ENCODE measurements at places on chromosomes 5 and 9.

DNA sequence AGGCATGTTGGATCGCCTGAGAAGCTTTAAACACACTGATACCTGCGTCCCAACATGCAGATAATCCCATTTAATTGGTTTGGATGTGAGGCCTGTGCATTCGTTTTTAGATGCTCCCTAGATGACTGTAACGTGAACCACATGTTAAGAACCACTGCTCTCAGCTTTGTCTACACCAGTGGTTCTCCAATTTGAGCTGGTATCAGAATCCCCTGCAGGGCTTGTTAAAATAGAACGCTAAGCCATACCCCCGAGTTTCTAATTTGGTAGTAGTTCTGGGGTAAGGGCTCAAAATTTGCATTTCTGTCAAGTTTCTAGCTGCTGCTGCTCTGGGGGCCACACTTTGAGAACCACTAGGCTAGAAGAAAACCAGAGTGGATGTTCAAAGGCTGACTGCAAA is 74.7 kb downstream of the S1PR3 start:
- no peak for DNase-seq

DNA sequence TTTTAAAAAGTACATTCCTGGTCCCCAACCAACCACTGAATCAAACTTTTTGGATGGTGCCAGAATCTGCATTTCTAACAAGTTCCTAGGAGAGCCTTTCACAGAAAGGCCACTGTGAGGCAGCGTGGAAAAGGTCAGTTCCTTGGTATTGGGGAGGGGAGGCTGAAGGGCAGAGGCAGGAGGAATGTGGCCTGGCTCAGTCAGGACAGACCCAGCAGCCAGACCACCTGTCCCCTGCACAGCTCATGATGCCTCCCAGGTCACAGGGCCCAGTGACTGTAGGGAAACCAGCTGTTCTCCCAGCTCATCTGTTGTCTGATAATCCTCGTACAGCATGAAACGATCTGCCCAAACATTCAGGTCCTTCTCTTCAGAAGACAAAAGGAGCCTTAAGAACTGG is 132.9 kb downstream of the LHFPL2 start:
- DNase-seq = no peak

DNA sequence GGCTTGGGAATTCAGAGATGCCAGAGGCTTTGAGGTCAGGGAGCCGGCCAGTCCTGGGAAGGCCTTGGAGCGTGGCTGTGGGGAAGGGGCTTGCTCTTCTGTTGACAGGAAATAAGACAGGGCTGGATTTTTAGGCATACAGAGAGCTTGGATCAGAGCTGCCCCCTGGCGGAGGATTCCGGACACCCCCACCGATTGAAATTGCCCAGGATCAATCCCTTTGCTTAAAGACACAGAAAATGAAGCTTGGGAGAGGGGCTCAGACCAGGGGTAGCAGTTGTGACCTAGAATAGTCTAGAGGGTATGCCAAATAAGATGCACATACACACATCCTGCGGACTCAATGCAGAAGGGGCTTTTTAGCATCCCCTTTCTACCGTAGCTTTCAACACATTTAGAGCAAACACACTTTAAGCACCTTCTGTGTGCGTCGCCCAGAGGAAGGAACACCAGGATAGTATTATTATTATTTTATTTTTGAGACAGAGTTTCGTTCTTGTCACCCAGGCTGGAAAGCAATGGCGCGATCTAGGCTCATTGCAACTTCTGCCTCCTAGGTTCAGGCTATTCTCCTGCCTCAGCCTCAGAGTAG is 1.7 kb upstream of the NTMT1 start:
- peak; percentile 16 for DNase-seq

DNA sequence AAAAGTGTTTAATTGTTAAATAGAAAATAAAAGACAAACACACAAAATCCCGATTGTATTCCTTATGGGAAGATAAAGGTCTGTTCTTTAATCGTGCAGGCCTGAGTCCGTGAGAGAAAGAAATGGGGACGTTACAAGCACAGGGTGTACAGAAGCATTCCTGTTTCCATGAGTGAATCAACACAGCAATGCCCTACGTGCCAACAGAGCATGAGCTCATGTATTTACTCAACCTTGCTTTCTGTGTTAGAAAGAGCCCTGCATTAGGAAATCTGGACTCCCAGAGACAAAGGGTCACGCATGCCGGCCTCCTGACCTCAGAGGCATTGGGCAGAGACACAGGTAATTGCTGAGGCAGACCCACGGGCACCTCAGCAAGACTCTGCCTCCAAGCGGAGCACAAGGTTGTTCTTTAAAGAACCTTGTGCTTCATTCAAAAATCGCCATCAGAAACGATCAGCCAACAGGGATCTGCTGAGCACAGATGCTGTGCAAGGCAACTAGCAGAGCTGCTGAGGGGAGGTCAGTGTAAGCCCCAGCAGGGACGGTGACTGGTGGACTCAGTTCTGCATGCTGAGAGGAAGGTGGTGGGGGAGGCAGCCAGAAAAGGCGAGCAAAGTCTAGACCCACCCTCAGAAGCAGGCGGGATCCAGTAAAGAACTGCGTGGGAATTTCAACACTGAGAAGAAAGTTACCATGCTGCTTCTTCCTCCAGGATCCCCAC is 101.0 kb downstream of the TLE1 start:
- no peak for DNase-seq

DNA sequence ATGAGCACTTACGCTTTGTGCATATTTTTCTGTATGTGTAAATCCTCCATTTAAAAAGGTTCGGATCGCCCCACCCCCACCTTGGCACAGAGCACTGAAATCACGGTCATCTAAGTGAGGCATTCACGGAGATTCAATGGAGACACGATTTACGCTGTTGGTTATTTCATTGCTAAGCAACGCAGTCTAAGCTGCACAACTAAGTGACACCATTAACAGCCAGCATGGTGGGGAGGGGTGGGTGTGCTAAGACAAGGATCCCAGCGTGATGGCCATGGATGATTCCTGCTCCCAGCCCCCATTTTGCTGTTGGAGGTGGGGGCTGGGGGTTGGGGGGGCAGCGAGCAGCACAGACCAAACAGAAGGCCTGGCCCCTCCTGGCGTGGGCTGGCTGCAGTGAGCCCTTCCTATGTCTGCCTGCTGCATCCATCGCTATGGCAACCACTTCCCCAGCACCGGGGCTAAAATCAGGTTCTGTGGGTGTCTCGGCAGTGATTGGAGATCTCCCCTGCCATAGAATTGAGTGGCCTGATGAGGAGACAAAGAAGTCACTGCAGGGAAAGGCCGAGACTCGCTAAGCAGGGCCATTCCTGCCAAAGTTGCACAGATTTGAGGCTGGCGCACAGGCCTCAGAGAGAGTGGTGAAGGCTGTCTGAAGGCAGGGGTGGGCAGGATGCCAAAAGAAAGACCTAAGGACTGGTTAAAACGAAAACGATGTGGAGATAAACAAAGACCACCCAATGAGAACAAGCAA is 14.3 kb upstream of the MARCHF6 start:
- DNase-seq = no peak

DNA sequence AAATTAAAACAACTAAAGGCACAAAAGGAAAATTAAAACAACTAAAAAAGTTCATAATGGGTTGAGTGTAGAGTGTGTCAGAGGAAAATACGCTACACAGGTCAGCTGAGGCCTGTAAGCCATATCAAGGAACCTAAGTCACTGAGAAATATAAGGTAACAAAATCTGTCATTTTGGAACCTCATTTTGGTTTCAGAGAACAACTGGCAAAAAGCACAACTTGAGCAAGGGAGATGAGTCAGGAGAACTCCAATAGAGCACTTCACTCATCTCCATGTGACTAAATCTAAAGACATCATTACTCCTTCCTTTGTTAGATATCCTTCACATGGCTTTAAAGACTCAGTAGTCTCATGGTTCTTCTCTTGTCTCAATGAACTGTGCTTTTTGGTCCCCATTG is 269.4 kb upstream of the POU5F2 start:
- DNase-seq = no peak

DNA sequence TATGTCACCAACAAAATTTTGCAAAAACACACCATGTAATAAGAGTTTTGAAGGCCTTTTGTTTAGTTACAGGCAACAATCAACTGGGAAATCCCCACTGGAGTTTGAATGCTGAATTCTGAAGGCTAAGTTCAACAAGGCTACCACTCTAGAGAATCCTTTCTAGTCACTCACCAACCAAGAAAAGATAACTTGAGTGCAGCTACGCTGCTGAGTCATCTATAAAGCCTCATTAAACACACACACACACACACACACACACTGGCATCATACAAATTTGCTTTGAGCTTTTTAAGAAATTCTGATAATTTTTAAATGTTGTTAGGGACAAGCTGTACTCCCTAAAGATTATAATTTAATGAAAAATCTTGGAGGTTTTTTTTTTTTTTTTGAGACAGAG is 219.6 kb downstream of the DENND1A start:
- DNase-seq = no peak

- DNase-seq = no peak
Observed at GRCh38 chr5:172730981-172731679, 39.9 kb downstream of the DUSP1 start.

DNA sequence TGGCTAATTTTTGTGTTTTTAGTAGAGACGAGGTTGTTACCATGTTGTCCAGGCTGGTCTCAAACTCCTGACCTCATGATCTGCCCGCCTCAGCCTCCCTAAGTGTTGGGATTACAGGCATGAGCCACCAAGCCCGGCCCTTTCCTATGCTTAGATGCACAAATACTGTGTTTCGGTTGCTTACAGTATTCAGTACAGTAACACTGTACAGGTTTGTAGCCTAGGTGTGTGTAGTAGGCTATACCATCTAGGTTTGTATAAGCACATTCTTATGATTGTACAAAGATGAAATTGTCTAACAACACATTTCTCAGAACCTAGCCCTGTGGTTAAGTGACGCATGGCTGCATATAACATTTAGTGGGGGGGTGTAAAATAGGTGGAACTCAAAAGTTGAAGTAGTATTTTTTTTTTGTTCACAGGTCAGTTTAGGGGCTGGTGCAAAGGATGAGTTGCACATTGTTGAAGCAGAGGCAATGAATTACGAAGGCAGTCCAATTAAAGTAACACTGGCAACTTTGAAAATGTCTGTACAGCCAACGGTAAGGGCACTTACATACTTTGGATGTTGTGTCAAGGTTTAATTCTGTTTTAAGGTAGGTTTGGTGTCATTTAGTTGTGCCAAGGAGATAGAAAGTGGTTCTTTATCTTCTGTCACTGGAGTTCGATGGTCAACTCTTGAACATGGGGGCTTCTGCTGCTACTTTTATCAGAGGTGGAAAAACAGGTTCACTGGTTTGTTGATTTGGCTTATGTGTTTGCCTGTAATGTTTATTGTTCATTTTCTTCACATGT is 3.4 kb downstream of the NPM1 start:
- DNase-seq = no peak

GRCh38 chr5:149452007-149452664 is 73.0 kb upstream of the IL17B start:
- DNase-seq = no peak

GRCh38 chr5:57466544-57466943 is 16.1 kb downstream of the ACTBL2 start:
- no peak for DNase-seq

GRCh38 chr5:92758552-92758951 is 822.5 kb downstream of the NR2F1-AS1 start:
- DNase-seq = no peak

GRCh38 chr9:137441289-137441934 is at the start of gene ENTPD8:
Gene ENTPD8 (minus strand): TSS chr9:137441357. CDS start chr9:137438285, 3,072 bp downstream.
- DNase-seq = no peak

DNA sequence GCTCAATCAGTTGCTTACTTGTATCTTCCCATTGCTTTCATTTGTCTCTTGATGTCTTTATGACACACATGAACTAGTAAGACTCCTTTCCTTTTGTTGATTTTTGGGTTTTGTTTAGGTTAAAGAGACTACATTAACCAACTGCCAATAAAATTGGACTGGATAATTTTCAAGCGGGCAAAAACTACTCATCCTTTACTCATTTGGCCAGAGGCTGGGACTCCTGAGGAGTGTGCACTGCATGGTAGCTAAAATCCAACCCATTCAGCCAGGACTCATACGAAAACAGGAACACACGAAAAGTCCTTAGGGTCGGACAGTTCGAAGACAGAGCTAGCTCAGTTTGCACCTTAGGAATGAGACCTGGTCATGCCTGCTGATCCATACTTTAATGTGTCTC is 6.0 kb downstream of the SLC46A2 start:
- DNase-seq = no peak

- DNase-seq = peak; percentile 14
Observed at GRCh38 chr9:100505564-100506159, 32.7 kb downstream of the TMEFF1 start.

DNA sequence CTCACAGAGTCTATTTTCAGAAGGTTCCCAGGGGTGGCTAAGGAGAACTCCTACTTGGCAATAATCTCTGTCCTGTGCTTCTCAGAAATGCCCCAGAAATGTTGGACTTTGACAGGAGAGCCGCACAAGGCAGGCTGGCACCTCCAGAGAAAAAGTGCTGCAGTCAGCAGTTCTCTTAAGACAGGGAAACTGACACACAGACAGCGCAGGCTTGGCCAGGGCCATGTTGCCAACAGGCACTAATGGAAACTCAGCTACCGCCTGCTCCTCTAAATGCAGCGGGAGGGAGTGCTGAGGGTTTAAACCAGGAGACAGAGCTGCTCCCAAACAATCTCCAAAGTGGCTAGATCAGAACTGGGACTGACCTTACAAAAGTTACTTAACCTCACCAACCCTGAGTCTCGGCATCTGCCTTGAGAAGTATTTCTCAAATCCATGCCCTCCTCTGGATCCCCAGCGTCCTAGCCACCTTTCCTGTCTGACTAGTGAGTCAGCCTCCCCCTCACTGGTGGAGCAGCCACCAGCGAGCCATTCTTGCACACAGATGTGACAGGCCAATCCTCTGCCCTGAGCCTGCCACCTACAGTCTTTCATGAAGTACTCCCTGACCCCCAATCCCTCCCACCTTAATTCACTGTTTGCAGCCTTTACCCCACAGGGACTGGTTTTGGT is 186.4 kb downstream of the CDK5RAP2 start:
- DNase-seq = no peak

- DNase-seq = no peak
Observed at GRCh38 chr5:110663525-110663924, 62.9 kb downstream of the TMEM232 start.

GRCh38 chr5:62011089-62011664 is 294.8 kb upstream of the KIF2A start:
- DNase-seq = no peak

- DNase-seq = no peak
Observed at GRCh38 chr5:40240111-40240510, 439.6 kb upstream of the PTGER4 start.

DNA sequence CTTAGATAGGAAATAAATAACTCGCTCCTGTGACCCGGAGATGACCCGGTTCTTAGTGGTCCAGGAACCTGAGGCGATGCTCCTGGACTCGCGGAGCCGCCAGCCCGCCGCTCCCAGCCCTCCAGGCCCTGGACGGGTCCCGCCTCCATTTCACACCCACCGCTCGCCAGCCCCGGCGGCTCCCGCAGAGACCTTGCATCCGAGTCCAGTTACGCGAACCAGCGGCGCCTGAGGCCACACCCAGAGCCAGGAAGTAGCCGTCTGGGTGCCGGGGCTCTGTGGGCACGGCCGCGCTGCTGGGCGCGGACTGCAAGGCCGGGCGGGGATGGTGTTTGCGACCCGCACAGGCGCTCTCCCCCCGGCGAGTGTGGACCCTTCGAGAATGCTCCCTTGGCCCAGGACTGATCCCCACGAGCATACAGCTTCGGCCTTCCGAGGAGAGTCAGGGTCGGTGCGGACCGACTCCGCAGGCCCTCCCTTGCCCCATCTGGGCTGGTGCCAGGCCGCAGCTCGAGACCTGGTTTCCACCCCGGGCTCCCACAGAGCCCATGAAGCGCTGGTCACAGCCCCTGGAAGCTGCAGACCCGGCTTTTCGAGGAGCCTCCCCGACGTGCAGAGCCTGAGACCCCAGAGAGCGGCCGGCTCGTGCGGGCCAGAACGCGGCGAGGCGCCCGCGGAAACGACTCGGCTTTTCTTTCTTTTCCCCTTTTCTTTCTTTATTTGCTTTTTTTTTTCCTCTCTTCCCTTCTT is 5.2 kb upstream of the BARX1 start:
- no peak for DNase-seq
